Breast epithelium (tissue), 4 donors: ENCODE measurements at places on chromosomes 6 and 20. TPM values are rescaled to one million over a fixed set of nuclear protein-coding genes. Genes with fewer than 3 reads are reported as not detected.

Gene TULP4
- total RNA-seq = 104 TPM

Gene TNNC2
- 4.8 TPM for total RNA-seq

Gene ATAT1
- 5.3 TPM for total RNA-seq

Gene FLRT3
- 12.0 TPM for total RNA-seq

Gene KHDC1L
- not detected for total RNA-seq

Gene PRSS16
- 0.80 TPM for total RNA-seq

Gene KHDRBS2
- total RNA-seq = not detected

Gene AVP
- total RNA-seq = not detected

Gene NCOA6
- 20.6 TPM for total RNA-seq

Gene NT5E
- 26.5 TPM for total RNA-seq

Gene APOM
- total RNA-seq = 1.3 TPM

GRCh38 chr6:160430751-160431150 is 82.6 kb downstream of the SLC22A3 start:
- H3K36me3 ChIP-seq = no peaks in the 10 kb centered on the region
- no peaks in the 10 kb centered on the region for H3K4me1 ChIP-seq
- H3K27ac ChIP-seq = peak overlapping the region; percentile 45
- no peak overlapping the region for H3K4me3 ChIP-seq
- H3K27me3 ChIP-seq = no peaks in the 10 kb centered on the region
- no peak for DNase-seq

- no peak overlapping the region for H3K4me3 ChIP-seq
- H3K27ac ChIP-seq = no peak overlapping the region
- H3K36me3 ChIP-seq = no peaks in the 10 kb centered on the region
- no peaks in the 10 kb centered on the region for H3K4me1 ChIP-seq
- DNase-seq = no peak
Observed at GRCh38 chr6:18551228-18551627, 164.1 kb downstream of the RNF144B start.

DNA sequence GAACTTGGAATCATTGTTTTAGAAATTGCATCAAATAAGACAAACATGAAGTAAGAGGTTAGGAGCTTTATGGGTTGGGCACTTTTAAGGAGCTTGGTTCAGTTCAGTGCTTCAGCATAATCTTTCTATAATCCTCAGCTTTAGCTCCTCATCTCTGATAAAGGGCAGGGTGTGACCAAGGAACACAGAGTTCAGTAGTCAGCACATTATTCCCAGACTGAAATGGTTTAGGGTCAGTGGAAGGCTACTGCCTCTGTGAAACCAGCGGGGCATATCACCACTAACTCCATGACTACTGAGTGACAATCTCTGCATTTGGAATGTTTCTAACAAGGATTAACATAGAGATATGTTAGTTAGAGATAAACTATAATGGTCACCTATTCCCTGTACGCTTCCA is 36.9 kb downstream of the CRYBG1 start:
- DNase-seq = no peak
- no peaks in the 10 kb centered on the region for H3K27me3 ChIP-seq
- no peaks in the 10 kb centered on the region for H3K36me3 ChIP-seq

DNA sequence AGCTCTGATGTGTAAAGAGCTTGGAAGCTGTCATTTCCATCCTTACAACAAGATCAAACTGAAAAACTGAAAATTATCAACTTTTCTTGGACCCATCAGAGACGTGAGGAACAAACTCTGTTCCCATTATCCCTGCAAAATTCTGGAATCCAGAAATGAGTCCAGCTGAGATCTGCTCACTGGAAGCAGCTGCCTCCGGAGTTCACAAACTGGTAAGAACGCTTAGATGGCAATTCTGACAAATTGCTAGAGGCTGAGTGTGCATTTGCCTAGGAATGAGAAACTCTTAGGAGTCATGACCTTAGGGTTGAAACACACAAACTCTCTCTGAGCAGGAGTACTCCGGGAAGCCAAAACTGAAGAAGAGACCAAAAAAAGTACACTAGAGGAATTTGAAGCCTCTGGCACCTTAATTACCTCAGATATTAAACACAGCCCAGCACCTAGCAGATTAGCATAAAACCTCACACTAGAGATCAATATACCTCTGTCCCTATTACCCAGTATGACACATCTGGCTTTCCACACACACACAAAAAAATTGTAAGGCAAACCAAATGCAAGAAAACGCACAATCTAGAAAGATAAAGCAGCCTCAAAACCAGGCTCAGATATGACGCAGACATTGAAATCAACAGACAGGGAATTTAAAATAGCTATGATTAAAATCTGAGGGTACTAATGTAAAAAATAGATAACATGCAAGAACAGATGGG is 233.5 kb upstream of the SGK1 start:
- H3K27ac ChIP-seq = no peak overlapping the region
- H3K36me3 ChIP-seq = no peaks in the 10 kb centered on the region
- no peaks in the 10 kb centered on the region for H3K4me1 ChIP-seq

DNA sequence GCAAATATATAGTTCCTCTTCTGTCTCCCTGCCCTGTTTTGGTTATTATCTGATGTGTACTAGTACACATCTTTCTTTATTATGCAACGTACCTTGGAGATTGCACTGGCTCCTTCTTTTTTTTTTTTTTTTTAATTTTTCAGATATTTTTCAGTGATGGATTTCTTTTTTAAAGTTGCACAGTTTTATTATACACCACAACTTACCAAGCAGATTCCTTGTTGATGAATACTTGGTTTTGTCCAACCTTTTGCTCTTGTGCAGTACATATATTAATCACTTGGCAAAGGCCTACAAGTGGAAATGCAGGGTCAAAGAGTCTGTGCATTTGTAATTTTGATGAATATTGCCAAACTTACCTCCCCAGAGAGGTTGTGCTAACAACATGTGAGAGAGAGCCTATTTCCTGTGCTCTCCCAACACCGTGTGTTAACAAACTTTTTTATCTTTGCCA is 50.1 kb upstream of the RNF24 start:
- H3K27me3 ChIP-seq = no peaks in the 10 kb centered on the region
- H3K27ac ChIP-seq = peak overlapping the region; percentile 89
- no peaks in the 10 kb centered on the region for H3K36me3 ChIP-seq
- DNase-seq = no peak
- H3K4me3 ChIP-seq = no peak overlapping the region

DNA sequence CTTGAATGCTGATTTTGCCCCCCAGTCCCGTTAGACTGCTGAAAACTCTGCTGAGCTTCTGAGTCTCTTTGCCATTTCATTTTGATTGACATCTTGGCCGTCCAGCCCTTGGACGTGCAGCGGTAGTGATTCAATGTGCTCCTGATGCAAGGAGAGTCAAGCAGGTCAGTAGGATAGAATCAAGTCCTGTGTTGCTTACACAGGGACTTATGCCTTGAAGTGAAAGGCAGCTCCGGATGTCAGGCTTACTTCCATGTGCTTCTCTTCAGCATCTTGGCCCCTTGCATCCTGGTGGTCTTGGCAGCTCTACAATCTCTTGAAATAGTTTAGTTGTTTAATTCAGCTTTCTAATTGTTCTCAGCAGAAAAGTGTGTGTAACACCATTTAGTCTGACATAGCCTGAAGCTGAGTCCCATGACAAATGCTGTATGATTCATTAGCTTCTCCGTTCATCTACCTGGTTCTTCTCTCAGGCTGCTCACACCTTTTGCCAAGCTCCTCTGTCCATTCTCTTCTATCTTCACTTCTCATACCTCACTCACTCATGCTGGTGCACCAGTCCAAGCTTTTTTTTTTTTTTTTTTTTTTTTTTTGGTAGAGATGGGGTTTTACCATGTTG is 76.0 kb downstream of the EZR start:
- no peak for DNase-seq
- H3K4me1 ChIP-seq = no peaks in the 10 kb centered on the region
- H3K4me3 ChIP-seq = no peak overlapping the region
- H3K27ac ChIP-seq = no peak overlapping the region

DNA sequence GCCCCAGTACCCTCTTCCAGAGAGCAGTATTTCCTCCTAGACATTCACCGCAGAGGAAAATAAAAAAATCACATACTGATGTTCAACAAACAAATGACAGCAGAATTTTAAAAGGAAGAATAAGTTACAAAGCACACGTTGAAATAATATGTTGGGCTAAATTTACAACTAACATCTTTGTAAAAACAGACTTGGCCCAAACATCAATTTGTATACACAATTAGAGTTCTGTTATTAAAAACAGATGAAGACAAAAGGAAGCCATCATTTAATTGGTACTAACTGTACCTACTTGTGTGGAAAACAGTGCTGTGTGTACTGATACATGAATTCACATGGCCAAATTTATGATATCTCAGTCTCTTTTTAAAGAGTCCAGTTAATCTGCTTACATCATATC is 46.3 kb downstream of the KIF6 start:
- no peak overlapping the region for H3K4me3 ChIP-seq
- H3K27me3 ChIP-seq = no peaks in the 10 kb centered on the region
- H3K4me1 ChIP-seq = no peaks in the 10 kb centered on the region
- H3K36me3 ChIP-seq = no peaks in the 10 kb centered on the region
- no peak for DNase-seq

DNA sequence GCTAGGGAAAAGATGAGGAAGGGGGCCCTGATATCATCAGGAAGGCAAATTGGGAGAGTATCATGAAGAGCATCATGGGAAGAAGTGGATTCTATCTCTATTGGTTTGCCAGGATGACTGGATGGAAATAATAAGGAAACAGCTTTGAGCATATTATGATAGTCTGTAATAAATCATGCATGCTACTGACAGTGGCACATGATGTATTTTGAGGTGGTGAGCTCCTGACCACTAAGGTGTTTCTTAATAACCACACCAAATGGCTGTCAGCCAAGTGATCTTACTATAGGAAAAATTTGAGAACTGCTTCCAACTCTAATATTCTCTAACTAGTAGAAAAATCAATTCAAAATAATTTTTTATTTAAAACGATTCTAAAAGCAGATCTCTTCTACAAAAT is 548.4 kb upstream of the JAG1 start:
- H3K4me3 ChIP-seq = no peak overlapping the region
- H3K4me1 ChIP-seq = no peaks in the 10 kb centered on the region
- no peaks in the 10 kb centered on the region for H3K27me3 ChIP-seq
- DNase-seq = no peak
- no peaks in the 10 kb centered on the region for H3K36me3 ChIP-seq

- H3K36me3 ChIP-seq = no peaks in the 10 kb centered on the region
- no peak for DNase-seq
- no peak overlapping the region for H3K4me3 ChIP-seq
Observed at GRCh38 chr20:45863543-45864470, 6.4 kb downstream of the ZSWIM3 start.

DNA sequence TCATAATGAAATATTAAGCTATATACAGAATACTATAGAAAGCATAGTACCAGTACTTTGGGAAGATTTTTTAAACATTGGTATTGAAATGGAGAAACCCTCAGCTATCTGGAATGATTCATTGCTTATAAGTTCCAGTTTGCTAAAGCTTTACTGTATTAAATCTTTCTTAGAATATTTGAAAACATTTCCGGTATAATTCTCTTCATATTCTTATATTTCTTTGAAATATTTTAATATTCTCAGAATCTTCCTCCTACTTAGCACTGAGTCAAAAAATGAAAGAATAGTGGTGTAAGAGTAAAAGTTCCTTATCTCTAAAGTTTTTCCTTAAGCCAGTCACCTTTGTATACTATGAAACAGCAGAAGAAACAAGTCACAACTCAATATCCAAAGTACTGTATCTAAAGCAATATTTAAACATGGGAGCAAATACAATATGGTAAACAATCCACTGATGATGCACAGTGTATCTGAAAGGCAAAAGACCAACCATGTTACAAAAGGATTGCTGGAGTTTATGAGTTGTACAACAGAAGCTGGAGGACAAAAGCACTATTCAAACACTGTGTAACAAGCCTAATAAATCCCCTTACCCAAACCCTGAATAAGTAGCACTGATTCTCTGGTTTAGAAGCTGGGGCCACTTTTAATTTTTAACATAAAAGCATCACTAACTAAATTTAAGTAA is 102.1 kb downstream of the PRDM1 start:
- DNase-seq = no peak
- no peaks in the 10 kb centered on the region for H3K27me3 ChIP-seq
- H3K4me1 ChIP-seq = no peaks in the 10 kb centered on the region
- no peak overlapping the region for H3K4me3 ChIP-seq
- no peak overlapping the region for H3K27ac ChIP-seq

DNA sequence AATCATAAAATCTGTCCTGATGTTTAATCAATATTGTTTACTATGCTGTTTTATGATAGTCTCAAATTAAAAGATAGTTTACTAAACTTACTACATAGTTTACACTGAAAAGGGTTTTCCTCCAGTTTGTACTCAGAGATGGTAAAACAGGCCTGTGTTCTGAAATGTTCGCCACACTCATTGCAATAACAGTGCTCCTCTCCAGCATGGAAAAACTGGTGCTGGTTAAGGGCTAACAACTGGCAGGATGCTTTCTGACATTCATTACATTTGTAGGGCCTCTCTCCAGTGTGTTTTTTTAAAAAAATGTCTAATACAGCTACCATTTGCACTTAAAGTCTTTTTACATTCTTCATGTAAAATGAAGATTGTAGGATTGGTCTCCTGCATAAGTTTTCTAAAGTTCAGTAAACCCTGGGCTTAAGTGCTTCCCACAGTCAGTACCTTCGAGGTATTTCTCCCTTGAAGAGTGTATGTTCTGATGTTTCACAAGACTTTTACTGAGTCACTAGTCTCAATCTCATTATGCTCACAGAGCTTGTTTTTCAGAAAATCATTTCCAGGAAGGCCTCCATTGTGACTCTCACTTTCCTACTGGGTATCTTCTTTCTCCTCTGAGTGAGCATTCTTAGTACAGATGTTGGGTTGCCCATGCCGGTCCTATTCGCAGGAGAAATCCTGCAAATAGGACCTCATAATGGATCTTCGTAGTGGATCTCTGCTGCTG is 8.7 kb upstream of the ZSCAN12 start:
- no peak for DNase-seq
- H3K4me3 ChIP-seq = no peak overlapping the region
- no peaks in the 10 kb centered on the region for H3K27me3 ChIP-seq
- no peaks in the 10 kb centered on the region for H3K36me3 ChIP-seq
- H3K27ac ChIP-seq = no peak overlapping the region

GRCh38 chr20:59616306-59616705 is 12.0 kb downstream of the PHACTR3 start:
- H3K4me1 ChIP-seq = no peaks in the 10 kb centered on the region
- no peaks in the 10 kb centered on the region for H3K27me3 ChIP-seq
- no peaks in the 10 kb centered on the region for H3K36me3 ChIP-seq
- no peak overlapping the region for H3K27ac ChIP-seq

DNA sequence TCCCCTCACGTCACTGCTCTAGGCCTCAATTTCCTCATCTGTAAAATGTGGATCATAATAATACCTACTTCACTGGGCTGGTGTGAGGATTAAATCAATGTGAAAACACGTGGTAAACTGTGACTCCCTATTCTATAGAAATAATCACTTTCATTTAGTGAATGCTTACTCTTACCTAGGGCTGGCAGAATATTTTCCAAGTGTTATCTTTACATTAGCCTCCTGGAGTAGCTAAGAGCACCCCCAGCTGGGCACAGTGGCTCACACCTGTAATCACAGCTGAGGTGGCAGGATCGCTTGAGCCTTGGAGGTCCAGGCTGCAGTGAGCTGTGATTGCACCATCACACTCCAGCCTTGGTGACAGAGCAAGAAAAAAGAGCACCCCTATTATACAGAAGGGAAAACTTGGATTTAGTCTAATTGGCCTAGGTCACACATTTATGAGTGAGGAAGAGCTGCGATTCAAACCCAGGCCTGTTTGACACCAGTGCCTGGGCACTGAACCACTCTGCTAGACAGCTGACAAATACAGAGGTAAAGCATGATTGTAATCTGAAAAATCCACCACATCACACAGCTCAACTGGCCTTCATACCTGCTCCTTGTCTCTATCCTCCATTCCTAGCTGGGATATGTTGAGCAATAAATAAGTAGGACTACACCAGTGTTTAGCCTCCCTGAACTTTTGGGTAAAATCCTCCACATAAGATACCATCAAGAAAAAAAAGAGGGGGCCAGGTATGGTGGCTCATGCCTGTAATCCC is 1.4 kb upstream of the SNTA1 start:
- no peak overlapping the region for H3K27ac ChIP-seq
- H3K27me3 ChIP-seq = no peaks in the 10 kb centered on the region
- H3K4me3 ChIP-seq = peak overlapping the region; percentile 92
- no peaks in the 10 kb centered on the region for H3K4me1 ChIP-seq
- H3K36me3 ChIP-seq = no peaks in the 10 kb centered on the region
